ENCODE measurements at places on chromosomes 16 and 17.

DNA sequence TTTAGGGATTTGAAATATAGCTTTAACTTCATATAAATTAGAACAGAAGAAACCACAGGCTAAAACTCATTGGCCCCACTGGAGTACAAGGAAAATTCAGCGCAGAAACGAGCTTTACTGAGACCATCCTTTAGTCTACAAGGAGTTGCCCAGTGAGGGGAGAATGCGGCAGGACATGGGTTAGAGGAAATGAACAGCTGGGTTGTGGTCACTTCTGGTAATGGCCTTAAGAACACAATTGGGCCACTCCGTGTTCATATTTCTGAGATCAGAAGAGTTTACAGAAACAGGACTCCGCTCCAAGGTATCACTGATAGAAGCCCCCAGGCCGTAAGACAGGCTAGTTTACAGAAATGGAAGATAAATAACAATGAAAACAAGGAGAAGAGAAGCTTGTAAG lies 188.3 kb downstream of the ZFHX3 start:
- no peak for DNase-seq

DNA sequence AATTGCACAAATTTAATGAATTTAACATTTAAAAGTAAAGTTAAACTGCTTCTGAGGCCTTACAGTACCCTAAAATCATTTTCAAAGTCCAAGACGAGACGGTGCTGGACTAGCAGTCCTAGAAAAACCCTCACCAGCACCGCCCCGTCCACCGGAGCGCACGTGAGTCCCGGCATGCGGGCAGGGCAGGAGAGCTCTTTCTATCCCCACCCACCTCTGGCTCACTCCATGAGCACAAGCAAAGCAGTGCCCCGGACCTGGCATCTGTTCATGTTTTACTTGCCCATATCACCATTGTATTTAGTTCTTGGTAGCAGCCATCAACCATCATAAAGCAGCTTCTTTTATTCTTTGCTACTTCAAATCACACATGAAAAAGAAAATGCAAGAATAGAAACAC lies 41.7 kb downstream of the ANKRD11 start:
- no peak for DNase-seq

DNA sequence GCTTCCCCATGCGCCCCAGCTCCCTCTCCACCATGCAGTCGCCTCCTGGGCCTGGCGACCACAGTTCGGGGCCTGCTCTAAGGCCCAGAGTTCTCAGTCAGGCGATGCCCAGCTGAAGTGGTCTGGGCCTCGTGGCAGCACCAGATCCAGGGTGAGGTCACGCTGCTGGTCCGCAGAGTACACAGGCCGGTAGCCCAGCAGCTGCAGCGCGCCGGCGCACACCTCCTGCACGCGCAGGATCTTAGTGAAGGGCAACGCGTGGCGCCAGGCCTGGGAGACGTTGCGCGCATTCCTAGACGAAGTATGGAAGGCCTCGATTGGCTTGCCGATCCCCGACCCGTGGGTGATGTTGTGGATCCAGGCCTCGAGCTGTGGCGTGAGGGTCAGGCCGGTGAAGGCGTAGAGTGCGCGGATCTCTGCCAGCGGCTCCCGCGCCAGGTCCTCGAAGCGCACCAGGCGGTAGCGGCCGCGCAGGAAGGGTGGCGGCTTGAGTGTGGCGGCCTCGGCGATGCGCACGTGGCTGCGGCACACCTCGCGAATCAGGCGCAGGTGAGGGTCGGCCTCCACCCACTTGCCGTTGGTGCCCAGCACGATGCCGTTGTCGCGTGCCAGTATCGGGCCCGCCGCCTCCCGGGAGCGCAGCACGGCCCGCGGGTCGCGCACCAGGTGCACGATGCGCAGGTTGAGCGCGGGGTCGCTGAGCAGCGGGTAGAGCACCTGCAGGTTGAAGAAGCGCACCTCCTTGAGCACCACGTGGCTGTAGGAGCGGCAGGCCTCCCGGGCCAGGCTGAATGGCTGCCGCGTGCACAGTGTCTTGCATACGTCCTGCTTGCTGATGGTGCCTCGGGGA lies 6.6 kb downstream of the CHST5 start:
- no peak for DNase-seq

DNA sequence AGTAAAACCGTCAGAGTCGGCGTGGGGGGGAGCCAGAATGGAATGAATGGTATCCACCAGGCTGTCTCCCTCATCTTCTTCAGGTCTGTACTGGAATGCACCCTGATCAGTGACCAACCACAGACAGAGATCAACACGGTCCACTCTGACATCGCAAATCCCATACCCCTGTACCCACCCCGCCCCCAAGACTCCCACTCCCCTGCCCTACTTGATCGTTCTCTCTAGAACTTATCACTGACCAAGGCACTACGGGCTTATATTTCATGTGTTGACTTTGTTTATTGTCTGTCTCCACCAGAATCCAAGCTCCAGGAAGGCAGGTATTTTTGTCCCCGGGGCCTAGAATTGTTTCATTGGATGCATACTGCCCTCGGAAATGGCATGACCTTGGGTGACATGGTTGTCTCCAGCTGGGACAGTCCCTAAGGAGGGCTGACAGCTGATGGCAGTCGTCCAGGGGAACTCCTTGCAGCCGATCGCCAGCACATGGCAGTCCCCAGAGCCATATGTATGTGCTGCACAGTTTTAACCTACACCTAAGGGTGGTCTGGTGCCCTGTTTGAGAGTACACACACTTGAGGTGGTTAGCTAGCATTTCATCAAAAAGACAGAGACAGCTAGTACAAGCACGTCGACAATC lies 526 bp upstream of the MFSD6L start:
- DNase-seq: no peak

DNA sequence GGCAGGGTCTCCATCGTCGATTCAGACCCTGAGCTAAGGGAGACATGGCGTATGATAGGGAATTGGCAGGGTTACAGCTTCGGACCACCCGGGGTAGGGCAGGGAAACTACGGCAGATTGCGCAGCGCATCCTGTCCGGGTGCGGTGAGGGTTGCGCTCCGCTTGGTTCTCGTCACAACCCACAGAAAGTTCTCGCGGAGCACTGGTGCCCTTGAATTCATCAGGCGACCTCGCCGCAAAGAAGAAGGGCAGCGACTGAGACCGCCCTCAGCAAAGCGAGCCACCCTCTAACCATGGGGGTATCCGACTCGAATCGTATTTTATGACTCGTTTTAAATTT lies 1.2 kb downstream of the HS3ST3B1 start:
- DNase-seq: peak; percentile 45

DNA sequence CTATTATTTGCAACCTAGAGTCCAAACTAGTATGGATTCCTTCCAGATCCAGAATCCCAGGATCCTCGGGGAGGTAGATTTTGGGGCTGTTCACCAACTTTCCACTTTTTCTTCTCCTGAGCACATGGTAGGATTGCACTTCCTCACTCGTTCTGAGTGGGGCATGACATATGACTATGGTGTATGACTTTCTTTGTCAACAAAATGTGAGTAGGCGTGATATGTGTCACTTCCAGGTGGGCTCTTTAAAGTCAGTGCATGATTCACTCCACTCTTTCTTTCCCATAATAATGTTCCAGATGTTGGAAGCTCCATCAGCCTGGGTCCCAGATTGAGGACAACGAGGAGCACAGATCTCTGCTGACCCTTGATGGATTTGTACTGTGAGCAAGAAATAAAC lies 21.5 kb downstream of the IRX5 start:
- DNase-seq: no peak
